ENCODE measurements at places on chromosomes 13 and 19. TPM values are rescaled to one million over a fixed set of nuclear protein-coding genes. Genes with fewer than 3 reads are reported as not detected.

The SLITRK1 gene
- not detected for total RNA-seq

DNA sequence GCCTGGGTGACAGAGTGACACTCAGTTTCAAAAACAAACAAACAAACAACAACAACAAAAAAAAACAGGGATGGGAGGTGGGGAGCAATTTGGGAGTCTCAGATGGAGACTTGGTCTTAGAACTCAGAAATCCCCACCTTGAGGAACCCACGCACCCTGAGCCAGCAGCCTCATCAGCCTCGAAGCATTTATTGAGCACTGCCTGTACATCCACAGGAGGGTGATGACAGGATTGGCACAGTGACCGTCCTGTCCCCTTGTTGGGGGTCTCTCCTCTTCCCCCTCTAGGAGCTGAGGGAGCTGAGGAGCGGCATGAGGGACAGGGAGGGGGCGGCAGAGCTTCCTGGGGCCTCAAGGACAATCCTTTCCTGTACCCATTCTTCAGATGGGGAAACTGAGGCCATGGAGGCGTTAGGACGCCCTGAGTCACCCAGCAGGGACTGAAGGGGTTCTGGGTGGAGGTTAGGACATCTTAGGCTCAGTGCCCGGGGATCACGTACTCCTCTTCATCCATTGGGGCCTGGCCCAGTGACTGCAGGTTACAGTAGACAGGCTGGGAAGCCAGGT lies 5.6 kb downstream of the GDF15 start:
- H3K36me3 ChIP-seq, result no peaks in the 10 kb centered on the region
- H3K4me3 ChIP-seq, result no peak overlapping the region
- no peak overlapping the region for H3K27ac ChIP-seq
- no peak for DNase-seq

The ZNF229 gene
- total RNA-seq, result 1.4 TPM

DNA sequence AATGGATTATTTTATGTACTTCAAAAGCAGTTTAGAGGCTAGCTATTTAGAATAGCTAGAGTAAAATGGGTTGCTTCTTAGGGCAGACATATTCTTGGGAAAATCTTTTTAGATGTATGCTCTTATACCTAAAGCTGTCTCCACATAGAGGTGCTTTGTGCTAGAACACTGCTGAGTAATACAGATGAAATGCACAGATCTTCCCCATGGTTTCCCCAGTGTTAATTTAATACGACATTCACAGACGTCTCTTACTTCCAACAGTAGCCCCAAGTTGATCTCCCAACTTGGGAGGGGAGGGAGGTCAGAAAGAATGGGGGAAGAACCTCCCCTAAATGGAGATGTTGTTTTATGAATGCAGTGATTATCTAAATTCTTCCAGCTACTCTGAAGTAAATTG lies 16.9 kb downstream of the NALCN start:
- H3K27ac ChIP-seq, result no peak overlapping the region
- no peaks in the 10 kb centered on the region for H3K36me3 ChIP-seq
- no peaks in the 10 kb centered on the region for H3K4me1 ChIP-seq
- no peak for DNase-seq
- no peaks in the 10 kb centered on the region for H3K27me3 ChIP-seq

The ERVK3-1 gene
- 31.5 TPM for total RNA-seq

The RFPL4A gene
- not detected for total RNA-seq

GRCh38 chr19:10603084-10603872 lies 16.2 kb upstream of the AP1M2 start:
- peak overlapping the region; percentile 98 for H3K27ac ChIP-seq
- H3K36me3 ChIP-seq, result no peaks in the 10 kb centered on the region
- peak; percentile 63 for DNase-seq
- H3K4me1 ChIP-seq, result peaks cover 43% of the 10 kb centered on the region
